ENCODE measurements at places on chromosomes 2 and 18.
A peak's percentile ranks its signal among the peaks of the same experiment; 100 is the strongest.

- no peak for DNase-seq
Measured at GRCh38 chr2:15912203-15912602, 28.1 kb upstream of the MYCN start.

- DNase-seq = no peak
Measured at GRCh38 chr2:173205375-173205774, 129.7 kb downstream of the MAP3K20 start.

DNA sequence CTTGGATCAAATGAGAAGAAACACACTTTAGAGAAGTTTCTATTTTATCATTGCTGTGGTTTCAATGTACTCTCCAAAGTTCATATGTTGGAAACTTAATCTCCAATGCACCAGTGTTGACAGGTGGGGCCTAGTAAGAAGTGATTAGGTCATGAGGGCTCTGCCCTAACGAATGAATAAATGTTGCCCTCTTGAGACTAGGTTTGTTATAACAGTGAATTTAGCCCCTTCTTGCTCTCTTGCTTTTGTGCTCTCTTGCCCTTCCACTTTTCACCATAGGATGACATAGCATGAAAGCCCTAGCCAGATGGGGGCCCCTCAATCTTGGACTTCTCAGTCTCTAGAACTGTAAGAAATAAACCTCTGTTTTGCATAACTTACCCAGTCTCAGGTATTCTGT is 664.8 kb downstream of the DCC start:
- DNase-seq = no peak

- no peak for DNase-seq
Measured at GRCh38 chr18:24153397-24153796, 14.5 kb downstream of the CABYR start.

GRCh38 chr2:204850581-204850980 is 305.3 kb downstream of the PARD3B start:
- DNase-seq = no peak

DNA sequence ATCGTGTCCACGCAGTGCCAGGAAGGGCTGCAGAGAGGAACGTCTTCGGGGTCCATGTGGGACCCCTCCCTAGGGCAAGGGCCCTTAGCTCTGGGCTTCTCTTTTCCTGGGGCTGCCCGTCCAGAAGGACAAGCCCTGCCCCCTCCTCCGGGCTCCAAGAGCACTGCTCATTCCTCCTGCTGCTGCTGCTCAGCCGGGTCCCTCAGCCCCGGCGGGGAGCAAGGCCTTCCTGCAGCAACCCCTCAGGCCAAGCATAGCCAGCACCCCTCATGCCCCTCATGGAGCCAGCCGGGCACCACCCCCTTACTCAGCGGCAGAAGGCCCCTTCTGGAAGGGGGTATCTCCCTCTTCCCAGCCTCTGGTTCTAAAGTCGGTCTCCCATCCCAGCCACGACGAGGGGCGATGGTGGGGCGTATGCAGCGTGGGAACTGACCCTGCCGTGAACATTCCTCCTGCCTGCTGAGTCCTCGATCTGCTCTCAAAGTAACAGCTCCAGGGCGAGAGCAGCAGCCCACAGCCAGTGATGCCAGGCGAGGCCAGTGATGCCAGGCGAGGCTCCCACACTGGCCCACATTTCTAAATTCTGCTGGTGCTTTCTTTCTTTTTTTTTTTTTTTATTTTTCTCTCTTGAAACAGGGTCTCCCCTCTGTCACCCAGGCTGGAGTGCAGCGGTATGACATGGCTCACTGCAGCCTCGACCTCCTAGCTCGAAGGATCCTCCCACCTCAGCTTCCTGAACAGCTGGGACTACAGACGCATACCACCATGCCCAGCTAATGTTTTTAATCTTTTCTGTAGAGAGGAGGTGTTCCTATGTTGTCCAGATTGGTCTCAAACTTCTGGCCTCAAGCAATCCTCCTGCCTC is 99.7 kb downstream of the HDAC4 start:
- DNase-seq = no peak

DNA sequence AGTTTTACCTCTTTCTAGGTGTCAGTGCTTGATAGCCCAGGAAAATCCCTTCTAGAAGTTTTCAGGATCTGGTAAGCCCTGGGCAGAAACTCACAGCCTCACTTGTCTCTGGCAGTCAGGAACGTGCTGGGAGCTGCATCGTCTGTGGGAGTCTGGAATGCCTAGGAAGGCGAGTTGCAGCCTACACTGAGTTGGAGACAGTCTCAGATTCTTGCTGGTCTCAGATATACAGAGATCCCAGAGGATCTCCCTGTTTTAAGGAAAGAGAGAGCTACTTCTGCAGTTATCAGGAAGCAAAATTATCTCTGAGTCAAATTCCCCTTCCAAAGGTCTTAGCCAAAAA is 104.4 kb upstream of the CDC42EP3 start:
- no peak for DNase-seq

DNA sequence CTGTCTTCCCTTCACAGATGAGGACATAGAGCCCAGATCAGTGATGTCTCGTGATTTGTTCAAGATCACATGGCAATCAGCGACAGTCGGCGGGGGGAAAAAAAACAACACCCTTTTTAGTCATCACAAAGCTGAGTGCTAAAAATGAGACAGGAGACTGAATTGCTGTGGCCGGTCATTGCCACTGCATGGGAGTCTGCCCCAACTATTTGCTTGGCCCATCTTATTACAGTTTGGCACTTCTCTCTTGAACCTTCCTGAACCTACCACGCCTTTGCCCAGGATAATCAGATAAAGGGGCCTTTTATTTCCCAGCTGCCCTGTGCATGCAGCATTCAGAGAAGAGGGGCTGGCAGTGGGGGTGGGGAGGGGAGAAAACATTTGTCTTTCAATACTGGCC is 42.7 kb downstream of the SETBP1 start:
- no peak for DNase-seq

GRCh38 chr2:55330541-55331297 is 61.7 kb upstream of the MTIF2 start:
- DNase-seq = no peak

- no peak for DNase-seq
Measured at GRCh38 chr2:59530258-59530657, 1023.2 kb downstream of the BCL11A start.

DNA sequence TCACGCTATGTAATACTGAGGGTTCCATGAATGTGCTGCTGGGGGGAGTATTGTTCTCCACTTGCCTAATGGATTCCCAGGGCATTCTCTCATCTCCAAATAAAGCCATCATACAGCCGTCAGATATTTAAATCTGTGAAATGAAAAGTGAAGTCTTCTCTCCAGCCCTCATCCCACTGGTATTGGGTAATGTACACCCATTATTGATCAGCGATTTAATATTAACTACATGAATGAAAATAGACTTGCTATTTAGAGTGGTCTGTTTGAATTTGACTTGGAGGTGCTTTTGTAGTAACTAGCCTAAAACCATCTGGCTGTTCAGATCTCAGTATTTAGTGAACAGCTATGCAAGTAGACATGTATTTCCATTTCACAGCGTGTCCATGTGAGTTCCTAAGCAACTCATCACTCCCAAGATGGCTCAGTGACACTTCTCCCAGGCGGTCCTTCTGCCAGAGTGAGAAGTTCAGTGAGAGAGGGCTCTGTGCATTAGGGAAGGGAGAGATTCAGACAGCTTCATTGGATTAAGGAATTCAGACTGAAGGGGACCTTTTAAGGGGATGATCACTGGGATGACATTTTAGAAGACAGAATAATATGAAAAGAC is 140.7 kb downstream of the WDSUB1 start:
- DNase-seq = no peak

- DNase-seq = no peak
Measured at GRCh38 chr2:162004031-162004430, 70.0 kb downstream of the DPP4 start.

DNA sequence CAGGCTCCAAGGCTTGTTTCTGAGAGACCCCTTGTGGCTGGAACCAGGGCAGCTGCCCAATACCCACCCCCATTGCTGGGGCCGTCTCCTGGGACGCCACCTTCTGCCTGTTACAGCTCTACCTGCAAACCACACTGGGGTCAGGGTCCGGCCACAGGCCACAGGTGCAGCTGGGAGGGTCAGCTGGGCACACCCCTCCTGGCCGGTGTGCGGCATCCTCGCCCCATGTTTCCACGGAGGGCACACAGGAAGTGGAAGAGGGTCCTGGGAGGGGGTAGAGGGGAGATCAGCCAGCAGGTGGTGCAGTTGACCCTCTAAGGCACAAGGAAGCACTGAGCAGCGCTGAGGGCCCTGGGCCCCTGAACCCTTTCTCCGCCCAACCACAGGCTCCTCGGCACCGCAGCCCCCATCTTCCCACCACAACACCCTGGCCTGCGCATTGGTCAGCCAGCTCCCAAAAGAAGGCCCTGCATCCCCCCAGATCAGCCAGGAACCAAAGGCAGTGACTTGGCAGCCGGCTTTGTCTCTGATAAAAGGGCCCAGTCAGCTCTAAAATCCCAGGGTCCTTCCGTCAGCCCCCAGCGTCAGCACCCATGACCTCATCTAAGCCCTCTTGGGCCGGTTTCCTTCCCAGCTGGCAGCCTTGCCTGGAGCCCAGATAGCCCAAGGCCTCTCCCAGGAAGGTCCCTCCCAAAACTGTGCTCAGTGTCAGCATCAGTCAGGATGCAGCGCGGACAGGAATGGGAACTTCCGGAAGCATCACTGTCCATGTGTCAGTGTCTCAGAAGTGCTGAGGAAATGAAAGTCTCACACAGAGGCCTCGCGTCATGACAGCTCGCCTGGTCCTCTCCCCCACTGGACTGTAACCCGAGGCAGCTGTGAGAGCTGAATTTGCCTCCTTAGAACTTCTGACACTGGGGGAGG is 1.7 kb downstream of the ERFE start:
- no peak for DNase-seq

DNA sequence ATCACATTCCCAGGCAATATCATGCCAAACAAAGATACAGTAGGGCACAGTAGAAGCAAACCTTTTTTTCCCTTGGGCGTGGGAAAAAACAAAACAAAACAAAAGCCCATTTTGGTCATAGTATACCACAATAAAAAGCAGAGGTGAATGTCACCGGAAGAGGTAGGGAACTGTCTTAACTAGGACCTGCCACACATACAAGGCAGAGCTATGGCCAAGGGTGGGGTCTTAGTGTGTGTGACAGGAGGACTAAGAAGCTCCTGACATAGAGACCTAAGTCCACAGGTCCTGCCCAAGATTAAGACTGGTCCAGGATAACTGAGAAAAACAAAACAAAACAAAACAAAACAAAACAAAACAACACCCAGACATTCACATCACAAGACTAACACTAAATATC is 441.2 kb upstream of the DSEL start:
- no peak for DNase-seq

- DNase-seq = no peak
Measured at GRCh38 chr18:60232541-60232940, 140.0 kb downstream of the MC4R start.

DNA sequence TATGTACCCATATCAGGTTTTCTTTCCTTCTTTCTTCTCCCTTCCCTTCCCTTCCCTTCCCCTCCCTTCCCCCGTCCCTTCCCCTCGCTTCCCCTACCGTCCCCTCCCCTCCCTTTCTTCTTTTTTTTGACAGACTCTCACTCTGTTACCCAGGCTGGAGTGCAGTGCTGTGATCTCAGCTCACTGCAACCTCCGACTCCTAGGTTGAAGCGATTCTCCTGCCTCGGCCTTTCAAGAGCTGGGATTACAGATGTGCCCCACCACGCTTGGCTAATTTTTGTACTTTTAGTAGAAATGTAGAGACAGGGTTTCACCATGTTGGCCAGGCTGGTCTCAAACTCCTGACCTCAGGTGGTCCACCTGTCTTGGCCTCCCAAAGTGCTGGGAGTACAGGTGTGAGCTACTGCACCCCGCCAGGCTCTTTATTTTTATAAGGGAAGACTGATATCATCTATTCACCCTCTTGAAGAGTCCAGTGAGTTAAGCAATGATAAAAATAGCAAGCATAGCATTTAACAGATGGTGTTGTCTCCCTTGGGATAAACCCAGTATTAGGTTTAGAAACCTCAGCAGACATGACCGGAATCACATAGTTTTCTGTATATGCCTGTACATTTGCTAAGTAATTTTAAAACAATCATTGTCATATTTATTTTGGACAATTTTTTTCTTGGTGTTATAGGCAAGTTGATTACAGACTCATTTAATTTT is 888.4 kb downstream of the TRIB2 start:
- DNase-seq = no peak

DNA sequence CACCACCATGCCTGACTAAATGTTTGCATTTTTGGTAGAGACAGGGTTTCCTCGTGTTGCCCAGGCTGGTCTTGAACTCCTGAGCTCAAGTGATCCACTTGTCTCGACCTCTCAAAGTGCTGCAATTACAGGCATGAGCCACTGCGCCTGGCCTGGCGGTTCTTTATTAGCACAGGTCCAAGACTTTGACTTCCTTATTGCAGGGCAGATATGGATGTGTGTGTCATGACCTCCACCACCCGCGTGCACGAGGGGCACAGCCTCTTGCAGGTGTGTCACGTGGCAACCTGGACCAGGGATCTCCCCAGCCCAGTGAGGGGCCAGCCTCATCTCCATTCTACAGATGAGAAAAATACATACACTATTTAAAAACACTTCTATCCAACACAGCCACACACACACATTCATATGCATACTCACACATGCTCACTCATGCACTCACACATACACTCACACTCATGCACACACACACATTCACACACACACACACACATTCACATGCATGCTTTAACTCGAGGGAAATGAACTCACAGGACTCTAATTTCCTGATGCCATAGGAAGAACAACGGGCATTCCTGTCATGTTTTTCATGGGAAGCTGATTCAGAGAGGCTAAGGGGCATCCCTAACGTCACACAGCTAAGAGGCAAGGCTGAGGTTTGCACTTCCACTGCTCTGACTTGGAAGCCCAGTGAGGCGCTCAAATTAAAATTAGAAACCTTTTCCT is 38.8 kb downstream of the RRM2 start:
- DNase-seq = no peak

GRCh38 chr2:72895154-72895553 is 7.9 kb downstream of the SPR start:
- DNase-seq = no peak

DNA sequence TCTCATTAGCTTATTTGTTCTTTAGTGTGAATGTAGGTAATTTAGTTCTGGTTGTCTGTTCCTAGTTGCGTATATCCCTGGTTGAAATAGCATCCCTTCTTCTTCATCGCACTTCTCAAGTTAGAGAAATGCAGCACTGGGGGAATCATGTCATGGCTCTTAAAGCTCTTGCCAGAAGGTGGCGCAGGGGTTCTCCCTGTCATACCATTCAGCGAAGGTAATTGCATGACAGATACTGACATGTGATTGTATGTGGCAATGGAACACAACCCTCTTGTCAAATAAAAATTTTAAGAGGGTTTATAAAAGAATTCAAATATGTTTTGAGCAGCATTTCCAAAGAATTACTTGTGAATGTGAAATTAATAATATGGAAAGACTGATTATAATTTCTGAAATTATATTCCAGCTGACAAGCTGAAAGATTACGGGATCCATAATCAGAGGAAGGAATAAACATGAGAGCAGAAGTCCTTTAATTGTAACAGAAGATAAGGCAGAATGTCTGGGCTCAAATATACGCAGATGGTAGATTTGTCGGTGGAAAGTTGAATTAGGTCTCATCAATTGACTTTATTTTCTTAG is 411.7 kb downstream of the DSEL start:
- DNase-seq = peak; percentile 14

GRCh38 chr2:237598468-237599208 is 8.1 kb upstream of the RAB17 start:
- no peak for DNase-seq
